Activated CD4-positive, alpha-beta T cell treated with anti-CD3 and anti-CD28 coated beads, Interleukin-2, amount 10 ng/mL, durations not matched to agents 24 days and 14 days (primary cell): ENCODE measurements at places on chromosomes 12 and 14. TPM values are rescaled to one million over a fixed set of nuclear protein-coding genes. Genes with fewer than 3 reads are reported as not detected.

DNA sequence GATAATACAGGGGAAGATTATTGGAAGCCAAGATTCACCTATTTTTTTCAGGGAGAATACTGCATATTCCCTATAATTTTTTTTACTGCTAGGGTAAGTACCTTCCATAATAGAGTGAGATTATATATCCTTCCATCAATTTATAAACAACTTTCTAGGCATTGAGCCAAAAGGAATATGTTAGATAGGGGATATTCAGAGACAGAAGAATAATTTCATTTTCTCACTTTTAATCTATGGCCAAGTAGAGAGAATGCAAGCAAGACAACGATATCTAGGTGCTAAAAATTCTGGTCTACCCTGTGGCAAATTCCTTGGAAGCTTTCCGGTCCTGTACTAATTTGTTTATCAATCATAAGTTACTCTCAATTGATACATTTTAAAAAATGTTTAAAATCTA lies 69.7 kb upstream of the STAC3 start:
- H3K36me3 ChIP-seq = peaks cover 2% of the 10 kb centered on the region
- no peak overlapping the region for H3K27ac ChIP-seq
- no peaks in the 10 kb centered on the region for H3K27me3 ChIP-seq
- H3K4me1 ChIP-seq = peaks cover 2% of the 10 kb centered on the region
- H3K4me3 ChIP-seq = no peak overlapping the region

DNA sequence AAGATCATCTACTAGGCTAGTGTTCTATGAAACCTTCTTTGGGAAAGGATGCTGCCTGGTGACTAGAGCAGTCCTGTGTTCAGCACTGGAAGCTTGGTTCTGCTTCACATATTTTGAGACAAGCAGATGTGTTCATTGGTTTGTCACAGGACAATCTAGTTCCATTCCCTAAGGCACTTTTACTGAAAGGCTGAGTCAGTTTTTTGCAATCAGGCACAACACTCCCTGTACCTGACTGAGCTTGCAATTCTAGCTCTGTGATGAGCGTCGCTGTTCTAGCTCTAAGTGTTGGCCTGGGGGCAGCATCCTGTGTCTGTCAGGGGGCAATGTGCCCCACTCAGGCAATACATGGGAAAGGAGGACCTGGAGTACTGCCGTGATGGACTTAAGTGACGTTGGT lies 144.4 kb downstream of the CAND1 start:
- no peak overlapping the region for H3K27ac ChIP-seq
- no peaks in the 10 kb centered on the region for H3K36me3 ChIP-seq
- no peak for DNase-seq
- peaks cover 3% of the 10 kb centered on the region for H3K27me3 ChIP-seq

DNA sequence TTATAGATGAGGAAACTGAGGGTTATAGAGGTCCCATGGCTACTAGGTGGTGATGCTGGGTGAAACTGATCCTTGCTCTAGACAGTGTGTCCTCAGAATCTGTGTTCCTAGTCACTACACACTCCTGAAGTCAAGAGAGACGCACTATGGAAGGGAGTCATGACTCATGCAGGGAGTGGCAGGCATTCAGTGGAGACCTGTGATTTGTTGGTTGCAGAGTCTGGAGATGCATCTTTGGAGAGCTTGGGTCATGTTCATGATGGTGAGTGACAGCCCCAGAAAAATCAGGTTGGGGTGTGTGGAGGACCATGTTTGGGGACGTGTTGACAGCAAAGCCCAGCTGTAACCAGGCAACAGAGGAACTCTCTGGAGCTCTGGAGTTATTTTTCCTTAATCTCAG lies 38.0 kb upstream of the FBXO21 start:
- no peak overlapping the region for H3K4me3 ChIP-seq
- no peaks in the 10 kb centered on the region for H3K36me3 ChIP-seq
- no peak for DNase-seq
- H3K27ac ChIP-seq = no peak overlapping the region
- no peaks in the 10 kb centered on the region for H3K4me1 ChIP-seq
- H3K27me3 ChIP-seq = no peaks in the 10 kb centered on the region

Gene KHNYN
- total RNA-seq = 63.0 and 65.4 TPM in 2 replicates

Gene SIX1
- 0.26 and 0.31 TPM in 2 replicates for total RNA-seq
